ENCODE measurements at places on chromosomes 4 and X. TPM values are rescaled to one million over a fixed set of nuclear protein-coding genes. Genes with fewer than 3 reads are reported as not detected.

SPIN2A gene
- polyA plus RNA-seq: 3.8 TPM

RAB40AL gene
- not detected for polyA plus RNA-seq

VSIG4 gene
- polyA plus RNA-seq: 5.7 TPM

ARHGAP36 gene
- polyA plus RNA-seq: 0.10 TPM

PAGE2 gene
- not detected for polyA plus RNA-seq

ASB12 gene
- polyA plus RNA-seq: 0.55 TPM

PRRG1 gene
- 25.5 TPM for polyA plus RNA-seq

TEX13A gene
- not detected for polyA plus RNA-seq

ATP6AP1 gene
- polyA plus RNA-seq: 170 TPM

SORCS2 gene
- polyA plus RNA-seq: 8.5 TPM

FAM47A gene
- not detected for polyA plus RNA-seq

CTAG1A gene
- polyA plus RNA-seq: not detected

SLITRK2 gene
- polyA plus RNA-seq: 1.8 TPM

ADGRG4 gene
- polyA plus RNA-seq: not detected

REELD1 gene
- polyA plus RNA-seq: 0.28 TPM

DNA sequence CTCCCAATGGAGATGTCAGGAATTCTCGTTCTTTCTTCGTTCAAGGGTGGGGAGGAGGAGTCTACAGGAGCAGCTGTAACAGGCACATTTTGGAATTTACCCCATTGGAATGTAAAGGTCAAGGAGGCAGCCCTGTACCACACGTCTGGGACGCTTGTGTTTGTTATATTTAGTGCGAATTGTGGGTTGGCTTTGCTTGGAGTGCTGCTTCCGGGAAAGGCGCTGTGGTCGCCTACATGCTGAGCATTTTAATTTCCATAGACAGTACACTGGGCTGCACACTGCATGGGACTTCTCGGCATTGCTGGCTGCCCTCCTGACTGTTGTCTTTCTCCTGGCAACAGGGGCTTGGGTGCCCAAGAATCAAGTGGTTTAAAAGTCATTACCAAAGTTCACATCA, 12.8 kb downstream of the GYG2 start:
- no peak for DNase-seq

GRCh38 chr4:6123116-6123515, 77.2 kb downstream of the JAKMIP1 start:
- no peak for DNase-seq

GRCh38 chrX:2313864-2314640, 186.7 kb downstream of the DHRSX start:
- DNase-seq: no peak

DNA sequence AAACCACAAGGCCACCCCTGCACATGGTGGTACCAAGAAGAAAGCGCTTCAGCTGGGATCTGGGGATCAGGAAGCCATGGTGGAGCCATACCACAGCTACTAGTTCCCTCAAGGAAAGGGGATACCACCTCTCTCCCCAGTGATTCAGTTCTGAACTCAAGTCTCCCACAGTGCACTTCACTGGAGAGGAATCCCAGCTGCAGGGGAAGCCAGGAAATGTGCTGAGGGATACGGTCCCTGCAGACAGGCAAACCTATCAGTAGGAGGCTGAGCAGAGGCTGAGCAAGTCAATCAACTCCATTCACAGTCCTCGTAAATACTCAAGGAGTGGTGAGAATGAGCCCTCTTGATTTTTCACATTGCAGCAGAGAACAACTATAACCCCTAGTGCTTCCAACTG, 11.0 kb downstream of the TMEM192 start:
- no peak for DNase-seq

GRCh38 chr4:15139599-15139998, 137.3 kb downstream of the CPEB2 start:
- no peak for DNase-seq

DNA sequence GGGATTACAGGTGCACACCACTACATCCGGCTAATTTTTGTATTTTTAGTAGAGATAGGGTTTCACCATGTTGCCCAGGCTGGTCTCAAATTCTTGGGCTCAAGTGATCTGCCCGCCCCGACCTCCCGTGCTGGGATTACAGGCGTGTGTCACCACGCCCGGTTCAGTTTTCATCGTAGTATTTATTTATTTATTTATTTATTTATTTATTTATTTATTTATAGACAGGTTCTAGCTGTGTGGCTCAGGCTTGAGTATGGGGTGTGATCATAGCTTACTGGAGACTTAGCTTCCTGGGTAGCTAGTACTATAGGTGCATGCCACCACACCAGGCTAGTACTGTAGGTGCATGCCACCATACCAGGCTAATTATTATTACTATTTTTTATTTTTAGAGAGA, 64.1 kb upstream of the STOX2 start:
- DNase-seq: no peak

- no peak for DNase-seq
Observed at GRCh38 chr4:186593587-186593973, 38.2 kb upstream of the MTNR1A start.

DNA sequence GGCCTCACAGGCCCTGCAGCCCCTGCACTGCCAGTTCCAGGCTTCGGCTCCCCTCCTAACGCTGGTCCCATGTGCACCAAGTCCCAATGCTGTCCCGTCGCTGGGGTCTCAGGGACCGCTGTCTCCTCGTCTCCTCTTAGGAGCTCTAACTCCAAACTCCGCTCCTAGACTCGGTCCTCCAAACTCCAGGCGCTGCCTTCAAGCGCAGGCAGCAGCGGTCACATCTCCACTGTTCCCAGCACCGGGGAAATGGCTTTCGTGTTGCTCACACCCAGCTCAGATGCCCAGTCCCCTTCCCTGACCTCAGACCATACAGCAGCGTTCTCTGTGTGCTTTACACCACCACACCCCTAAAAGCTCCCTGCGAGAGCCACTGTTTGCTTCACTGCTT, 19.6 kb upstream of the HMX1 start:
- DNase-seq: no peak

- DNase-seq: no peak
Observed at GRCh38 chrX:130108647-130109428, 1.5 kb downstream of the ELF4 start.

DNA sequence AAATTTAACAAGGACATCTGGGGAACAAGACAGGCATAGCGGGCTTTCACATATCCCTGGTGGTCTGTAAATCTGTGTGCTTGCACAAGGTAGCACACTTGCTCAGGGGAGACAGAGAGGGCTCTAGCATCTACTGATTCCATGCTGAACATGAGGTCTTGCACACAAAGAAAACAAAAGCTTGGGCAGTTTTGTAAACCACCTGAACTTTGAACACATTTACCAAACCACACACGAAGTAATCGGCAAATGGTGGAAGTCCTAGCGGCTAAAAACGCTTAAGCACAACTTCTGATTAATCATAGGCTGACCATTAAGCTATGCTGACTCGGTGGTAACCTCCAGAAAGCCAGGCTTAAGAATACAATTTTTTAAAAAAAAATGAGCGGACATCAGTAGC, 52.8 kb downstream of the AKAP4 start:
- no peak for DNase-seq

GRCh38 chrX:153407736-153408135, 3.5 kb upstream of the ZFP92 start:
- no peak for DNase-seq

DNA sequence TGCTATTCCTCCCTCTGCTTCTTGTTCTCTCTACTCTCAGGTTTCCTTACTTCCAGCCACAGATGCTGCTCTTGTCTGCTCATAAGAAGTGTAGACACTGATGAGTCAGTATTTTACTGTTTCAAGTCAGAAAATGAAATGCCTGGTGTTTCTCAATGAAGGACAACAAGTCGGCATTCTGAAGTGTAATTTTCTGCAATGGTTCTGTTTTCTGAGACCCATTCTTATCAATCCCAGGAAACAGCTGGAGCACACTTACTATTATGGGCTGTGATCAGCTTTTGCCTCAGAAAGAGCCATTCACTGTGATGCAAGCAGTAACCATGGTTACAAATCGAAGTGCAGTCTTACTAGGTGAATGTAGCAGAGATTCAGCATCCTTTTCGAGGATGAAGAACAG, 42.0 kb downstream of the SLC4A4 start:
- no peak for DNase-seq

- DNase-seq: peak; percentile 18
Observed at GRCh38 chr4:143514169-143514495, 630 bp downstream of the SMARCA5 start.

GRCh38 chrX:96764864-96765263, 80.2 kb downstream of the DIAPH2 start:
- DNase-seq: no peak

- no peak for DNase-seq
Observed at GRCh38 chrX:915427-916229, 285.0 kb downstream of the SHOX start.

DNA sequence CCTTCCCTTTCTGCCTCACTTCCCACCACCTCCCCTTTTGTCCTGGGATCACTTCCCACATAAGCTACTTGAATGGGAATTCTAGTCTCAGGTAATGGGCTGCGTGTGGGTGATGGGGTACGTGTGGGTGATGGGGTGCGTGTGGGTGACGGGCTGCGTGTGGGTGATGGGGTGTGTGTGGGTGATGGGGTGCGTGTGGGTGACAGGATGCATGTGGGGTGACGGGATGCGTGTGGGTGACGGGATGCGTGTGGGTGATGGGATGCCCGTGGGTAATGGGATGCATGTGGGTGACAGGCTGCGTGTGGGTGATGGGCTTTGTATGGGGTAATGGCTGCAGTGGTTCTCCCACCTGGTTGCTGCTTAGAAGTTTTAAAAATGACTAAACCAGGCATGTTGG, 43.6 kb downstream of the EVC2 start:
- DNase-seq: no peak

DNA sequence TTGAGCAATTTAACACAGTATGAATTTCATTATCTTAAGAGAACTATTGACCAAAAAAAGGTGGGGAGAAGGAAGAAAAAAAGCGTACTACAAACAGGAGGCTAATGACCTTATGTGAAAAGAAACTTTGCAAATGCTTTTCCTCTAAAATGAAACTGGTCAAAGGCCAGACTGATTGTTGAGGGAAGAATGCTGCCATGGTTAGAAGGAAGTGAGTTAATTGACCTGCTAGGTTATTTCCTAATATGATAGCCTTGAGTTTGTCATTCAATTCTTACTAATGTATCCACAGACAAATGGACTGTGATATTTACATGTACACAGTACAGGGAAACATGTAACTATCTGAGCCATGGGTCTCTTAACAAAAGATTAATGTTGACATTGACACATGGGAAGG, 132.8 kb downstream of the PCDH19 start:
- DNase-seq: no peak

- no peak for DNase-seq
Observed at GRCh38 chr4:38919494-38919893, 51.9 kb downstream of the FAM114A1 start.

GRCh38 chrX:17547658-17548057, 172.7 kb downstream of the NHS start:
- DNase-seq: no peak

- no peak for DNase-seq
Observed at GRCh38 chrX:129930941-129931410, 25.0 kb downstream of the UTP14A start.

- no peak for DNase-seq
Observed at GRCh38 chr4:158895797-158896576, 127.2 kb downstream of the FNIP2 start.

GRCh38 chrX:34559325-34559724, 97.8 kb downstream of the TMEM47 start:
- DNase-seq: no peak

DNA sequence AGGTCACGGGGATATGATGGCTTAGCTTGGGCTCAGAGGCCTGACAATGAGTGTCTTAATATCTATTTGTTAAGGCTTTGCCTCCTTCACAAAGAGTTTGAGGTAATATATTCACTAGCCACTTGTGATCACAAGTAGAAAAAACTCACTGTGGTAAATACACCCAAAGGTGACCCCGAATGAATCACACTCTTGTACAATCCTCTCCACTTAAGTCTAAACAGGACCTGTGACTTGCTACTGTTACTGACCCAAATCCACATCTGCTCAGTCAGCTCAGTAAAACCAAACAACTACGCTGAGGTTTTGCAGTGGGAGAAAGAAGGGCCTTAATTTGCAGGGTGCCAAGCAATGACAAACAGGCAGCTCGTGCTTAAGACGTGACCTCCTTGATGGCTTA, 223.8 kb upstream of the MAGEC2 start:
- DNase-seq: no peak

DNA sequence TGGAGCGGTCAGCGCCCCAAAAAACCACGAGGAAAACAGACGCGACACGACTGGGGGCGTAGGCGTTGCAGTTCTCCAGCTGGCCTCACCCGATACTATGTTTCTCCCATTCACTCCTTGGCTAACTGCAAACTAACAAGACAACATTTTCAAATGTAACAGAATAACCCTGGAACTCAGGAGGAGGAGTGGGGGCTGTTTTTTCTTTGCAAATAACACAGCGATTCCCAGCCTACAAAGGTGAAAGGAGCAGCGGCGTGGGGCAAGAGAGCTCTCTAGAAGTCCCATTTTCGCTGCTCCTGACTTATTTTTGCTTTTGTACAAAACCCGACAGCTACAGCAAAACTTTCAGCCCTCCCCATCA, 1.6 kb downstream of the SOX3 start:
- DNase-seq: no peak

- DNase-seq: no peak
Observed at GRCh38 chr4:145763399-145763798, 83.5 kb downstream of the C4orf51 start.

DNA sequence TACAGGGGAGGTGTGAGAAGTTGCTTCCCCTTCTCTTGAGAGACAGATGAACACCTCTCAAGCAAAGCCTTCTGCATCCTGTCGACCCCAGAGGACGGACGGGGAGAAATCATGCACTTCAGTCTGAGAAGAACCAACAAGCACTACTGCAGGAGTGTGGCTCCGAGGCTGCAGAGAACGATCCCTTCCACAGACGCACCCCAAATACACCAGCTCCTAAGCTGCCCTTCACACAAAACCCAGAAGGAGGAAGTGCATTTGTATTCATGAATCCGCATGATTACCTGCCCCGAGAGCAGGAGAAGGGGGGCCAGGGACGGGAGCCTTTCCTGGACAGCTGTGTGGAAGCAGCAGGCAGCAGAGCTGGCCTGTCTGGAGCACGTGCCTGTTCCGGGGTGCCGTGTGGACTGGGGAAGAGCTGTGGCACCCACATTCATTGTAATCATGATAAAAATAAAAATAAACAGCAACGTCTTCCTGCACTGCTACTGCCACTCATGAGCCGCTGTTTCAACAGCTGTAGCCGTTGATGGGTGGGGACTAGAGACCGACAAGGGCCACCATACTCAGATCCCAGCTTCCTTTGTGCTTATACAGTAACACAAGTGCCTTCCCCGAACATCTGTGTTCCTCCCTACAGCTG, 42.9 kb downstream of the ACSL1 start:
- no peak for DNase-seq
